ENCODE measurements at places on chromosomes 1 and 21.
A peak's percentile ranks its signal among the peaks of the same experiment; 100 is the strongest.

- DNase-seq = no peak
Observed at GRCh38 chr1:220726634-220727033, 21.5 kb upstream of the MTARC2 start.

GRCh38 chr1:220828950-220829586 lies 42.4 kb downstream of the MTARC1 start:
- DNase-seq = no peak

GRCh38 chr1:54227091-54227602 lies 27.2 kb downstream of the MRPL37 start:
- no peak for DNase-seq

DNA sequence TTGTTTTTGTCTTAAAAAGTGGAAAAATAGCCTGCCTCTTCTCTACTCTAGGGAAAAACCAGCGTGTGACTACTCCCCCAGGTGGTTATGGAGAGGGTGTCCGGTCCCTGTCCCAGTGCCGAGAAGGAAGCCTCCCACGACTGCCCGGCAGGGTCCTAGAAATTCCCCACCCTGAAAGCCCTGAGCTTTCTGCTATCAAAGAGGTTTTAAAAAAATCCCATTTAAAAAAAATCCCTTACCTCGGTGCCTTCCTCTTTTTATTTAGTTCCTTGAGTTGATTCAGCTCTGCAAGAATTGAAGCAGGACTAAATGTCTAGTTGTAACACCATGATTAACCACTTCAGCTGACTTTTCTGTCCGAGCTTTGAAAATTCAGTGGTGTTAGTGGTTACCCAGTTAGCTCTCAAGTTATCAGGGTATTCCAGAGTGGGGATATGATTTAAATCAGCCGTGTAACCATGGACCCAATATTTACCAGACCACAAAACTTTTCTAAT lies 35.0 kb upstream of the TDRD10 start:
- DNase-seq = no peak

GRCh38 chr21:34640858-34641257 lies 25.9 kb upstream of the RCAN1 start:
- no peak for DNase-seq

DNA sequence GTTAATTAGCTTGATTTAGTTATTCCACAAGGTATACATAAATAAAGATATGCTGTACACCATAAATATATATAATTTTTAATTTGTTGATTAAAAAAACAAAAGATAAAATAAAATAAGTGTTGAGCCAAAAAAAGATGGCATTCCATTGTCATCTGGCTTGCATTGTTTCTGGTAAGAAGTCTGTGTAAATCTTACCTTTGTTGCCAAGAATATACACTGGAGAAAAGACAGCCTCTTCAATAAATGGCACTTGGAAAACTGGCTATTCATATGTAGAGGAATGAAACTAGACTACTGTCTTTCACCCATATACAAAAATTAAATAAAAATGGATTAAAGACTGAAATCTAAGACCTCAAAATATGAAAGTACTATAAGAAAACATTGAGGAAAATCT lies 196.5 kb downstream of the IER5 start:
- DNase-seq = no peak

- DNase-seq = no peak
Observed at GRCh38 chr1:176541663-176542062, 78.7 kb downstream of the PAPPA2 start.

GRCh38 chr1:113321771-113322387 lies 68.4 kb upstream of the MAGI3 start:
- no peak for DNase-seq

- DNase-seq = no peak
Observed at GRCh38 chr21:46392921-46393320, 65.8 kb upstream of the DIP2A start.

- DNase-seq = peak; percentile 51
Observed at GRCh38 chr21:31173881-31174555, 135.7 kb upstream of the KRTAP19-8 start.

DNA sequence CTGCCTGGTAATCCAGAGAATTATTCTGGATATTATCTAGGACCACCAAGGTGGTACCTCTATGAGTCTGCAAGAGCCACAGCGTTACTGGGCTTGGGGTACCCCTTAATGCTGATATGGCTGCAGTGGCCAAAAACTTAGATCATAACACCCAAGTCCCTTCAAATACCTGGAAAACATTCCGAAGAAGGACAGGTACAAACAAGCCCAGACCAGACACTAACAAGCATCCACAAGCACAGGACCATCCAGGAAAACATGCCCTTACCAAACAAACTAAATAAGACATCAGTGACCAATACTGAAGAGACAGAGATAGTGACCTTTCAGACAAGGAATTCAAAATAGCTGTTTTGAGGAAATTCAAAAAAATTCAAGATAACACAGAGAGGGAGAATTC lies 2.9 kb downstream of the C1orf105 start:
- no peak for DNase-seq

- no peak for DNase-seq
Observed at GRCh38 chr1:210398466-210398865, 69.8 kb downstream of the HHAT start.

- no peak for DNase-seq
Observed at GRCh38 chr1:33975961-33976360, 112.1 kb downstream of the HMGB4 start.

- DNase-seq = no peak
Observed at GRCh38 chr1:39452540-39452939, 38.9 kb upstream of the BMP8A start.

DNA sequence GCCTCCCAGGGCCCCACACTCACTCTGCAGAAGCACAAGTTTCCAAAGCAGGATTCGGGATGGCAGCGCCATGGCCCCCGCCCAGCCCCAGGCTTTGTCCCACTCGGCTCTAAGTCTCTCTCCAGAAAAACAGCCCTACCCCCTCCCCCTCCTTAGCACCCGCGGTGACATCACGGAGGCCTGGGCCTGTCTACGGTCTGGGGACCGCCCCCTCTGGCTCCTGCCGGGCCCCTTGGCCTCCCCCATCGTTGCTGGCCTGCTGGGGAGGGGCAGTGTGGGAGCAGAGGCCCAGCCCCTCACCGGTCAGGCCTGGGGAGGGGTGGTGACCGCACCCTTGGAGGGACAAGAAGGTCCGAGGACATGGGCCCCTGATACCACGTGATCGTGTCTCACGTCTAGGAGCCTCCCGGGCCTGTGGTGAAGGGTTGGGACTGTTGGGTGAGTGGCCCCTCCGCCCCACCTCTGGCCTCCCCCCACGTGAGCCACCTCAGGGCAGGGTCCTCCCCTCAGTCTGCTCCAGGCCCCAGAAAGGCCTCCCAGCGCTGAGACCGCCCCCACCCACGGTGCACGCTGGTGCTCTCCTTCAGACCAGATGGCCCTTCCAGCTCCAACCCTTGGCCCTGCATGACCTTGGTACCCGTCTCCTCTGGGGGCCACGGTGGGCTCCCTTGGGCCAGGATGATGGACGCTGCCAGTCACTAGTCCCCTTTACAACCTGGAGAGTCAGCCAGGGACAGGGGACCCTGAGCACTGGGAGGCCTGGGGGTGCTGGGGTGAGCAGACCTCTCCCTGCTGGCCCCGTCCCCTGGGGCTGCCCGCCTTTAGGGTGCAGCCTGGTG lies at the start of gene MXRA8:
TSS of gene MXRA8 (minus strand) at position 123 of the 839 bp plus-strand sequence. CDS start at position 72, 51 bp downstream.
- DNase-seq = no peak

DNA sequence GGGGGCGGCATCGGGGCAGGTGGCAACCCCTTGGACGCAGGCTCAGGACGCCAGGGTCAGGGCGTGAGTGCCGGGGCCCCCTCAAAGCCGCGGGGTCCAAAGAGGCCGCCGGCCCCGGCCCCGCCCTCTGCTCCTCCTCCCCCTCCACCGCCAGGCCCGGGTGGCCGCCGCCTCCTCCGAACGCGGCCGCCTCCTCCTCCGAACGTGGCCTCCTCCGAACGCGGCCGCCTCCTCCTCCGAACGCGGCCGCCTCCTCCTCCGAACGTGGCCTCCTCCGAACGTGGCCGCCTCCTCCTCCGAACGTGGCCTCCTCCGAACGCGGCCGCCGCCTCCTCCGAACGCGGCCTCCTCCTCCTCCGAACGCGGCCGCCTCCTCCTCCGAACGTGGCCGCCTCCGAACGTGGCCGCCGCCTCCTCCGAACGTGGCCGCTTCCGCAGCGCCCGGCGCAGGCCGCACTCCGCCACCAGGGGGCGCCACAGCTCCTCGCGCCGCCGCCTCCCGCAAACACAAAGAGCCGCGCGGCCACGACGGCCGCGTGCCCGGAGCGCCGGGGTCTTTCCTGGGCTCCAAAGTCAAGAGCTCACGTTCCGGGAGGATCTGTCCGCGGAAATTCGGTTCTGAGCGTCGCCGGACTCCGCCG lies 19.3 kb upstream of the SAMD11 start:
- peak; percentile 74 for DNase-seq

GRCh38 chr1:246959944-246960693 lies 28.4 kb upstream of the AHCTF1 start:
- no peak for DNase-seq

- DNase-seq = no peak
Observed at GRCh38 chr1:229102741-229103391, 168.0 kb upstream of the RAB4A start.

GRCh38 chr1:161008869-161009510 lies 12.0 kb downstream of the F11R start:
- DNase-seq = no peak

DNA sequence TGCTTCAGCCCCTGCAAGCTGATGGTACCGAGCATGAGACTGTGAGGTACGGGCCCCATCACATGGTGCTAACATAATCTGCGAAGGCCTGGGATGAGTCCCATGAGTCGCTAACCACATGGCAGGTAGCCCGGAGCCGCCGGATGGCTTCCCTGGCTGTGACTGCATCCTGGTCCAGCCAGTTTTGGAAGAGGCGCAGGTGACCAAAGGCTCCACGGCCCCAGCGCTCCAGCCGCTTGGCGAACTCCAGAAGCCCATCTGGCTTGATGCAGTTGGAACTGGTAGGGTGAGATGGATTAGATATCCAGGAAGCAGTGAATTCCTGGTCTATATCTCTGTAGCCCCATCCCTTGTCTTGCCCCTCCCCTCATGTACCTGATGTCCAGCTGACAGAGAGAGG lies 24.6 kb downstream of the LRRC41 start:
- DNase-seq = no peak

GRCh38 chr1:40877698-40878097 lies 15.5 kb upstream of the CITED4 start:
- DNase-seq = no peak

All from effector CD4-positive, alpha-beta T cell (primary cell).